HEK293T (cell line): ENCODE measurements at places on chromosomes 2 and 18.
A peak's percentile ranks its signal among the peaks of the same experiment; 100 is the strongest.

DNA sequence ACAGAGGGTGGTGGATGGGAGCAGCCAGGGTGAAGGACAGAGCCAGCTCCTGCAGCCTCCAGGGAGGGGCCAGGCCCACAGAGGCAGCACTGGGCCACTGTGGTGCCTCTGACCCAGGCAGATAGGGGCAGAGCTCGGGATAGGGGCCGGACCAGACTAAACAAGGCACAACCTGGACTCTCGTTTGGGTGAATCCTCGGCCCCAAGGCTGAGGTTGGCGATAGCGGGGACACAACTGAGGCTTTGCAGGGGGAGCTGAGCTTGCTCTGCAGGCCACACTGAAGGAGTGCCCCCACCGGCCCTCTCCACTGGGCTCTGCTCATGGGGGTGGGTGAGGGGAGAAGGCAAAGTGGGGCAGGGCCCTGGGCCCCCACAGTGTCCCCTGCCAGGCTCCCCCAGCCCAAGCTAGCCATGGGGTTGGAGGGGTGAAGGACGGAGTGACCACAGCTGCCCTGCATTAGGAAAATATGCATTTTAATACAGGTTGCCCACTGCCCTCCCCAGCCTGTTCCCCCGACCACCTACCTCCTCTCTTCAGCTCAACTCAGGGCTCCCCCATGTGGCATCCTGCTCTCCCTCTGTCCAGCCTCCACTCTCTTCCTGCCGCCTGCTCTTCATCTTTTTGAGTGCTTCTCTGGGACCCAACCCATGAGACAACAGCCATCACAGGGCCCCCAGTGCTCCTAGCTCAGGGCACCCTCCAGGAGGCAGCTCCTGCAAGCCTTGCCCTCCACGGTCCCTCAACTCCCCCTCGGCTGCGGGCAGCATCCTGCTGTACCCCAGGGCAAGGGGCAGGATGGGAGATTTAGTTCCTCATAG is 152.8 kb downstream of the INHBB start:
- DNase-seq, result no peak

- no peak for DNase-seq
Measured at GRCh38 chr2:71807581-71808451, 339.8 kb downstream of the CYP26B1 start.

GRCh38 chr2:166612214-166612613 is 118.2 kb upstream of the SCN7A start:
- DNase-seq, result peak; percentile 9

DNA sequence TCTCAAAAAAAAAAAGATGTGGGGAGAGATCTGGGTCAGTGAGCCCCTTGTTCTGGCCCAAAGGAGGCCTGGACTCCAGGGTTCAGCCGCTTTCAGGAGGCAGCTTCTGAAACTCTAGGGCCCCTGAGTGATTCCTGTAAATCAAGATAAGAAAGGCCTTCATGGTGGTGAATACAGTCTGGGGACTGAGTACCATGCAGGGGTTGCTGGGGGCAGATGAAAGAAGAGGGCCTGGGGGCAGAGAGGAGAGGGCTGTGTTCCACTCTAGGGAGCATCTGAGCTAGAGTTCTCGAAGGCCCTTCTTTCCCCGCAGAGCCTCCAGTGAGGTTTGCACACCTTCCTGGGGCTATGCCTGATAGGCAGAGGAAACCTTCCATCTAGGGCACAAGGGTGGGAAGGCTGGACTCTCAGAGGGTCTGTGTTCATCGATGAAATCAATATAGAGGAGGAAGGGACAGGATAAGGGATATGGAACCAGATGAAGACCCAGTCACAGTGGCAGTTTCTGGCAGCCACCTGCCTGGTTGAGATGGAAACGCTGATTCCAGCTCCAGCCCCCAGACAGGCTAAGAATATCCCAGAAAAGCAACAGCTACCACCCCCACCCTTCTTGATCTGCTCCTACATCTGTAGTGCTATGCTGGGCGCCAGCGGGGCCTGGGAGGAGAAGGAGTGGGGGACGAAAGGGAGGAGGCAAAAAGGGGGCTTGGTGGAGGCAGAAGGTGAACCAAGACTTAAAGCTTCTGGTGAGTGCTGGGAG is 4.7 kb upstream of the CDK5R2 start:
- DNase-seq, result no peak

DNA sequence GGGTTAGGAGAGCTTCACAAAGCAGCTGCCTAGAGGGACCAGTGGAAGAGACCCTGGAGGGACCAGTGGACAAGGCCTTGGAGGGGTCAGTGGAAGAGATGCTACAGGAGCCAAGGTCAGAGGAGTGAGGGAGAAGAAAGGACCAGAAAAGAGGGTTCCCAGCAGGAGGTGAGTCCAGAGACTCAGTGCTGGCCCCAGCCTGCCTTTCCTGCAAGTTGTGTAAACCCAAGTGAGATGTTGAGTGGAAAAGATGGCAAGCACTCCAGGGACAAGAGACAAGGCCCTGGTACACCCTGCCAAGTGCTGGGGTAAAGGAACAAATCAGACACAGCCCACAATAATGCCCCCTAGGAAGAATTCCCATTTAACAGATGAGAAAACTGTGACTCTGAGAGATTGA is 94.4 kb downstream of the TTC32 start:
- DNase-seq, result no peak

DNA sequence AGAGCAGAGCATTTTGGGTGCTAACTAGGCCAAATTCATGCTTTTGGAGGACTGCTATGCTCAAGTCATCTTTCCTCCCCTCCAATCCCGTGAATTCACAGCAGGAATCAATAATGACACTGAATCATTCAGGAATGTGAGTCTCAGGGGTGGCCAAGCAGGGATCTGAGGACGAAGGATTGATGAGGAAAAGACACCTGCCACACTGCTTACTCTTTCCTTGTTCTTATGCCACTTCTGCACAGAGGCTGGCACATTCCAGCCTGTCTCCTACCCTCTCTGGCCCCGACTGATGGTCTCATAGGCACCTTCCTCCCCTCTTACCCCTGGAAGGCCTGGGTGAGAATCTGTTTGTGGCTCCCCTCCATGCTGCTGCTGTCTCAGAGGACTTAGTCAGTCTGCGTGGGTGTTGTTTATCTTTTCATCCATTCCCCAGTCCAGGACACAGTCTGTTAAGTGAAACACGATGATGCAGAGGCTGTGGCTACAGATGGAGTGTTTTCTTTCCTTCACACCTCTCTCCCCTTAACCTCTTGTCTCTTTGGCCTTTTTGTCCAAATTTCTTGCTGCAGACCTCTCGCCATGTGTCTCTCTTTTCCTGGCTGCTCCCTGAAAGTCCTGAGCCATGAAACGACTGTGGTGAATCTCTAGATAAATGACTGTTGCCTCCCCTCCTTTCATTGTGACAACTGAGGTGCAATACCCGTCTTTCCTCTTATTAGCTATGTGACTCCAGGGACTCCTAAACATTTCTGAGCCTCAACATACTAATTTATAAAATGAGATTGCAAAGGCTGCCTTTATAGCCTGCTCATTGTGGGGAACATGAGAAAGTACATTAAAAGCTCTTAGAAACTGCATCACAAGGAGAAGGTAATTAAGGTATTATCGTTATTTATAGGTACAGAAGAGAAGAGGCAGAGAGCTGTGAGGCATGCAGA is 86.9 kb downstream of the RDH14 start:
- DNase-seq, result no peak
